ENCODE measurements at places on chromosomes 5 and 9.

- DNase-seq, result no peak
Measured at GRCh38 chr5:128345247-128345646, 192.8 kb downstream of the FBN2 start.

DNA sequence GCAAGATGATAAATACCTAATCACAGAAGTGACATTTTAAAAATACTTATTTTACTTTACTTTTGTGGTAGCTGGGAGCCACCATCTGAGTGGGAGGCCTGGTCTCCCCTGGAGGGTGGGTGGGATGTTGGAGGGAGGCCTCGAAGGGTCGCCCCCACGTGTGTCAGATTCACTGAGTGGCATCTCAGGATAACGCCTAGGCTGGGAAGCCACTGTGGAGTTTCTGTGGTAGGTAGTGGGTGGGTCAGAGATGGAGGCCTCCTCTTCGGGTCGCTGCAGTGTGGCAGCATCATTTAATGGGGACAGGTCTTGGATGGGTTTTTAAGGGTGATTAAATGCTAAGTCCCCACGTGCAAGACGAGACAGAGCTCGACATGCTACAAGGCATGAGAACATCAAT, 1154.8 kb upstream of the CDH18 start:
- DNase-seq, result no peak

DNA sequence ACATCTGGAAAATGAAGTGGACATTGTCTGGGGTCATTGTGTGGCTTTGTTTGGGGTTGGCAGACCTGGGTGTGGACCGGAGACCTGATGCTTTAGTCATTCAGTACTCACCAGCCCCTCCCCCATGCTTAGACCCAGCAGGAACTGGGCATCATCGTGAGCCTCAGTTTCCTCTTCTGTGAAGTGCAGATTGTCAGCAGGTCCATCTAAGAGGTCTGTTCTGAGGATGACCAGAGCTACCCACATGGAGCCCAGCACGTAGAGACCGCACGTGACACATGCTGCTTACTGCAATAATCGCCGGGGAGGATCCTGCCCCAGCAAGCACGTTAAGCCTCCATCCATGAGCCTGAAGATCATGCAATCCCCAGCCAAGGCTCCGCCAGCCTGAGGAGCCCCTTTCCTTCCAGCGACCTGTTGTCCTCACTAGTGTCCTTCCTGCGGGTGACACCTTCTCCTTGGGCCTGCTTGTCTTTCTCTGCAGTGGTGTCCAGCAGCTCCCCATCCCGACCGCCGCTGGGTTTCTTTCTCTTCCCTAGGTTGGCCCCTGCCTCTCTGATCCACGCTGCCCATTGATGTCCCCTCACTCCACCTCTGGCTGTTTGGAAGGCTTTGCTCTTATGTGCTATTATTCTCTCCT, 26.7 kb upstream of the IRX4 start:
- no peak for DNase-seq

GRCh38 chr9:13863112-13863511, 450.8 kb downstream of the NFIB start:
- no peak for DNase-seq

DNA sequence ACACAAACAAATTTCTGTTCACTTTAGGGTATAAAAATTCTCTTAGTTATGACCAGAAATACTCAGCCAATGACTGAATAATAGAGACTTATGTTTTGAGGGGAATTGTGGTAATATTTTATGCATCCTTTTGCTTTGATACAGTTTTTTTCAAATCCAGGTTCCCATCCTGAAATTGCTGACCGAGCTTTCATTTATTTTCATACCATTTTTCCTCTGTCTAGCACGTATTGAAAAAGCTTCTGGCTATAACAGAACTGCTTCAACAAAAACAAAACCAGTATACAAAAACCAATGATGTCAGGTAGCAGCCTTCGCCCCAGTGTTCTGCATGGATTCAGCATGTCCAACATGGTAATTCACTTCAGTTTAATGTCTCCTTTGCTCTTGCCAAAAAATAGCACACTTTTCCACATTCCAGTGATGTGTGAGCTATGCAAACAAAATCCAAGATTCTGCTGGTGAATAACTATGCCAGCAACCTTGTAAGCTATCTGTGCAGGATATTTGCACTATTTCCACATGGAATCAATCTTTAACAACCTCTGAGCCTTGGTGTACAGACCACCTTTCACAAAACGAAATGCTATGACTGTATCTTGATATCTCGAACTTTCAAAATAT, 22.0 kb downstream of the CCNH start:
- no peak for DNase-seq

Data from epithelial cell of prostate (primary cell).